ENCODE measurements at places on chromosomes 4 and X.

DNA sequence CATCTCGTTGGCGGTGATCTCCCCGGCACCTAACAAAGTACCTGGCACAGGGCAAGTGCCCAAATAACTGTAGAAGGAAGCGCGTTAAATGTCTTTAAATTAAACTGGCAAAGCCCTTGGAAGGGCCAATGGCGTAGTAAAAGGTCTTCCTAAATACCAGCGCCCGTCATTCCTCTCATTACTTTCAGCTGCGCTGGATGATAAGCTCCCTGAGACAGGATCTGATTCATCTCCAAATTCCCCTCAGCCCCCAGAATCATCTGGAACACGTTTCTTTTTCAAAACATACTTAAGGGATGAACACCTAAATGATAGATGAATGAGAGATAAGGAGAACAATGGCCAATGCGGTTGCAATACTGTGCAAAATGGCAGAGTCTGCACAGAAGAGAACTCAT is 95.1 kb downstream of the AFAP1 start:
- no peak for DNase-seq

DNA sequence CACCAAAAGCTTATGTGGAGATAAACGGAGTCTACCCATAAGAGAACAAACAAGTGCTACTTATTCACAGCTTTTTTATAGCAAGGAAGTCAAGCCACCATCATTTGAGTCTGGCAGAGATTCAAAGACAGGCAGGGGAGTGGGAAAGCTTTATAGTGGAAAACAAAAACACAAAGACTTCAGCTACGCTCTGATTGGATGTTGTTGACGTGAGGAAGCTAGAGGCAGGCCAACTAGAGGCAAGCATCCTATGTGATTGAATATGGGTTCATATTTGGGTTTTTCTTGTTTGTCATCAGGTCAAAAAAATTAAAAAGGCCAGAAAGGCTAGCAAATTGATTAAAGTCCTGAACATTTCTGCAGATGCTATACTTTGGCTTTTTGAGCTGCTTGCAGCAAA is 719 bp upstream of the TCEAL4 start:
- DNase-seq = peak; percentile 26

DNA sequence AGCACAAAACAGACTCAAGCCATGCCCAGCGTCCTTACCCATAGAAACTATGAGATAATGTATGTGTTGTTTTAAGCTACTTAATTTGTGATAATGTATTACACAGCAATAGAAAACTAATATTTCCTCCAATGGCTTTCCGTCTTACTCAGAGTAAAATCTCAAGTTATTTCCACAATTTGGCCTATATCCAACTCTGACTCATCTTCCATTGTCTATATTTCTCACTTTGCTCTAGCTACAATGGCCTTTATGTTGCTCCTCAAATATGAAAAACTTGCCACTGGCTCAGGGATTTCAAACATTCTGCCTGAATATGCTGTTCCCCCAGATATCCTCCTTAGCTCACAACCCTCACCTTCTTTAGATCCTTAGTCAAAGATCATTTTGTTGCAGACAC is 31.6 kb downstream of the IQCM start:
- DNase-seq = no peak

DNA sequence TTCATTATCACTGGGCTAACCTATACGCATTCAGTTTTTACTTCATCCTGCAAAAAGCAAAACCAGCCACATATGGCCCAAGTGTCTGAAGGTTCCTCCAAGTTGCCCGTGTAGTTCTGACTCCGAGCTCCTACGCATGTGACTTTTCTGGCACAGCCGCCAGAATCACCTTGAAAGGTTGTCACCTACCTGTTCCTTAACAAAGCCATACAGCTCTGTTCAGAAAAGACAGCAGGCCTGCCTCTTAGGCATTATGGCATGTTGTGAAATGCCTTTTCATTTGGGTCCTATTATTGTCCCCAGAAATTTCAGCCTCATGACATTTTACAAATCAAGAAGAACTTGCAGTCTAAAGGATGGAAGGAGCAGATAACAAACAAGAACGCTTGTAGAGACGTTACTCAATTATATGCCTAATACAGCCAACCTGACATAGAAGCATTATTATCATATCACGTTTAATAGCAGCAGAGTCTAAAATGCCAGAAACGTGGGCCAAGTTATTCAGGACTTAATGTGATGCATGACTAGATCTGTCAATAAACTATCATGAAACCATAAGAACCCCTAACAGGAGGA is 118.5 kb downstream of the RBM47 start:
- DNase-seq = no peak

- DNase-seq = no peak
These were observed 120.3 kb upstream of the AFF2 start for GRCh38 chrX:148380107-148380506.

DNA sequence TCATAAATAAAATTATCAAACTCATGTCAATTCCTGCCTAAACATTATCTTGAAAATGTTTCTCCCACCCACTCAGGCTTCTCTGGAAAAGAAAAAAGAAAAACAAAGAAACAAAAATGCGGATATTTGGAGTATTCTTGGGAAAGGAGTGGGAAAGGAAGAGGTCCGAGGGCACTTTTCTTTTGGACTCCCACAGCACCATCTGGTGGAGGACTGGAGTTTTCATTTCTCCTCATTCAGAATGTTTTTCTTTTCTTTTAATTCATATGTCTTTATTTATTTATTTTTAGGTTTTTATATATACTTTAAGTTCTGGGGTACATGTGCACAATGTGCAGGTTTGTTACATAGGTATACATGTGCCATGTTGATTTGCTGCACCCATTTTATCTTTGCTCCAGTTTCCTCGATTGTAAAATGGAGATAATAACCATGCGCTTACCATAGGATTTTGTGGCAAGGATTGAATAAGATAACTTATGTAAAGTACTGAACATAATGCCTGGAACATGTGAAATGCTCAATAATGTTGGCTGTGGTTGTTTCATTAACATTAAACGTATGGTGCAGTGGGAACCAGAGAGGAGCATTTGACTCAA is 8.0 kb upstream of the KCNE5 start:
- DNase-seq = no peak

GRCh38 chr4:40585201-40585799 is 44.4 kb downstream of the RBM47 start:
- no peak for DNase-seq

- no peak for DNase-seq
These were observed 14.1 kb downstream of the PRPS2 start for GRCh38 chrX:12805333-12805732.

DNA sequence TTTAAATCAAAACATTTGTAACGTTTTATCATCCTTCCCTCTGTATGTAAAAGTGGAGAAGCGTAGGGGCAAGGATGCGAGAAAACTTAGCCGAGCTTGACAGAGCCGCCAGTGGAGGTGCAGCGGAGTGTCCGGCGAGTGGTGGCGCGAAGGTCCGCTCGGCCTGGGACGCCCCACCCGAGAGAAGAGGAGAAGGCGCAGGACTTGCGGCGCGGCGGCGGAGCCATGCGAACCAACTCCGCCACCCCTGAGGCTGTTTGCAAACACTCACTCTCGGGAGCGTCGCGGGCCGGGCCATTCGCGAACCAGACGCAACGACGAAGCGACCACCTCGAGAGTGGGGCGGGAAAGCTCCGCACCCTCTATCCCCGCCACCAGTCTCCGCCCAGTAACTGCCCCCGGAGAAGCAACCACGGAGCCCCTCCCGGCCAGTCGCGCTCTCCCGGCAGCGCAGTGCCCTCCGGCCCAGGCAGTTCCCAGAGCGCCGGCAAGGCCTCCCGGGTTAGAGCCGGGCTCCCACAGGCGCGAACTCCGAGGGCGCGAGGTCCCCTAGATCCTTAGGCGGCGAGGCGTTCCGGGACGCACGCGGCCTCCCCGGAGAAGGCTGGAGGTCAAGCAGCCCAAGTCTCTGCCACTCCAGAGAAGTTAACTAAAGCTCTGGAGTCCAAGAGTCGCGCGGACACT is 2.3 kb upstream of the MAB21L2 start:
- DNase-seq = no peak

DNA sequence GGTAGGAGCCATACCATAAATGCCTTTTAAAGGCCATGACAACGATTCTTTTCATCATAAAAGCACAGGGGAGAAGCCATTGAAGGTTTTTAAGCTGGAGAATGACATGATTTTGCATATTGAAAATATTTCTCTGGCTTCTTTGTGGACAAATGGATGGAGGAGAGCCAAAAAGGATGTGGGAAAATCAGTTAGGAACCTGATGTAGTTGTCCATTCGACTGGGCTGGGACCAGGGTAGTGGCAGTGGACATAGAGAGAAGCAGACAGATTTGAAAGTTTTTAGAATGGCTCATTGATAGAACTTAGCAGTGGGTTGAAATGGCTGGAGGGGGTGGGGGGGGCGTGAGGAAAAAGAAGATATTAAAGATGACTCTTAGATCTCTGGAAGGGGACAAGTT is 19.7 kb upstream of the MSN start:
- no peak for DNase-seq

GRCh38 chr4:53633608-53634007 is 42.3 kb upstream of the LNX1 start:
- DNase-seq = no peak

DNA sequence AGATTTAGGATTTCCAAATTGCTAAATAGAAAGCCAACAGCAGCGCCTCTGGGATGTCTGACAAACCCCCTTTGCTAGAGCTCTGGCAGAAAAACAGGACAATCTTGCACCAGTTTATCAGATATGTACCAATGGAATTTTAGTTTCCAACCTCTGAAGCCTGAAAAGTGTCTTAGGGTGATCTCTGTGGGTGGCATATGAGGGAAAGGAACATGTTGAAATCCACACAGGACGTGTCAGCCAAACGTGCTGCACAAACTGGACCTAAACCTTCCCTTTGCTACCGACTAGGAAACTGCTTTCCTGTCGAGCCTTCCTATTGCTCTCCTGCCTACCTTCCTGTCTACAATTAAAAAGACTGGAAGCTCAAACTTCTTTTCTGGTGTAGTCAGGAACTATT is 53.5 kb downstream of the REELD1 start:
- DNase-seq = no peak

GRCh38 chr4:117084866-117085701 is at the start of gene TRAM1L1:
TSS of gene TRAM1L1 (minus strand) at chr4:117085576. CDS start at chr4:117085393, 183 bp downstream.
- peak; percentile 59 for DNase-seq

- no peak for DNase-seq
These were observed 136.4 kb upstream of the FAM9C start for GRCh38 chrX:13180807-13181206.

DNA sequence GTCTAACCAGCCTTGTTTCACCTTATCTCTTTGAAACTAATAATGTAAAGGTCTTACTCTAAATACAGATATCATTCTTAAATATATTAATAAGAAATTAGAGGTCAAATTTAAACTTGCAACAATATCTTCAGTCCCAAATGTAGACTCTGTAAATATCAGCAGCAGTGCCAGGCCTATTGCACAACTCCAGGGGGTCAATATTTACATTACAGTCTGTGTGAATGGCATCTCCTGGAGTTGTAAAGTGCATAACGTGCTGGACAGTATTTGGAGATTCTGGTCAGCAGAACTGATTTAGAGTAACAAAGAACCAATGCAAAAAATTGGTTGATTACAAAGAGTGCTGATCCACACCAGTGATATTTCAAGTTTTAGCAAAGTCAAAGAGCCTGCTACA is 1225.9 kb downstream of the PCDH19 start:
- DNase-seq = no peak

DNA sequence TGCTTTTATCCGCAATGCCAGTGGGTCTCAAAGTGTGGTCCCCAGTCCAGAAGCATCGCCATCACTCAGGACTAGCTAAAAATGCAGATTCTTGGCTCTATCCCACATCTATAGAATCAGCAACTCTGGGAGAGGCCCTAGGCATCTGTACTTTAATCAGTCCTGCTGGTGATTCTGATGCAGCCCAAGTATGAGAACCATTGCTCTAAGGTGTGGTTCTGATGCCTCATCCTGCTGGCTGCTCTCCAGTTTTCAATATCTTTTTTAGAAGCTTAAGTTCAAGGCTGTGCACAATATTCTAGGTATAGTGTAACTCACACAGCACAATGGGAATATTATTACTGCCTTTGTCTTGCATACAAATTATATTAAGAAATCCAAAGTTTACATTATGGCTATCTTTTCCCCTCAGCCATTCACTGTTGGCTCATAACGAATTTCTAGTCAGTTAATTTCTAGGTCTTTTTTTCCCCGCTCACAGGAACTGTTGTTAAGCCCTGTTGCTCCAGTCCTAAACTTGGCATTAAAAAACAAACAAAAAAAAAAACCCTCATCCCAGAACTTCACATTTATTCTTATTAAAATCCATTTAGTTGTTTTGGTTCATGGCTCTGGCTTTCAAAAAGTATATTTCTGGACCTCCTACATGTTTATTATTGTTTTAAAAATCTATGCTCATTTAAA is 109.1 kb downstream of the PHEX start:
- DNase-seq = no peak

DNA sequence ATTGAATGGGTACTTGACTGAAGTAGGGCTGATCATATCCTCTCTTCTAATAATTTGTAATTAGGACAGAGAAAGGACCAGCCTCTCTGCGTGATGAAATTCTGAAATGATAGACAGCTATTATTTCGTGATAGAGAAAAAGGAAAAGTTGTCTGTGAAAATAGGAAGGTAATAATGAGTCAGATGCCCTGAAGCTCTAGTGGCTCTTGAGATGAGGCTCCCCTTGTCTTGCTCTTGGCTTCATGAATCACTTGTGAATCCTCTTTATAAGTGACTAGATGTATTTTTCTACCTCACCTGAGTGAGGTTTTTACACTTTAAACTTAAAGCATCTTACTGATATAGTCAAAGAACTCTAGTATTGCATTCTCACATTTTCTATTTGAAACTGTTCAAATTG is 888.9 kb downstream of the PCDH18 start:
- no peak for DNase-seq

DNA sequence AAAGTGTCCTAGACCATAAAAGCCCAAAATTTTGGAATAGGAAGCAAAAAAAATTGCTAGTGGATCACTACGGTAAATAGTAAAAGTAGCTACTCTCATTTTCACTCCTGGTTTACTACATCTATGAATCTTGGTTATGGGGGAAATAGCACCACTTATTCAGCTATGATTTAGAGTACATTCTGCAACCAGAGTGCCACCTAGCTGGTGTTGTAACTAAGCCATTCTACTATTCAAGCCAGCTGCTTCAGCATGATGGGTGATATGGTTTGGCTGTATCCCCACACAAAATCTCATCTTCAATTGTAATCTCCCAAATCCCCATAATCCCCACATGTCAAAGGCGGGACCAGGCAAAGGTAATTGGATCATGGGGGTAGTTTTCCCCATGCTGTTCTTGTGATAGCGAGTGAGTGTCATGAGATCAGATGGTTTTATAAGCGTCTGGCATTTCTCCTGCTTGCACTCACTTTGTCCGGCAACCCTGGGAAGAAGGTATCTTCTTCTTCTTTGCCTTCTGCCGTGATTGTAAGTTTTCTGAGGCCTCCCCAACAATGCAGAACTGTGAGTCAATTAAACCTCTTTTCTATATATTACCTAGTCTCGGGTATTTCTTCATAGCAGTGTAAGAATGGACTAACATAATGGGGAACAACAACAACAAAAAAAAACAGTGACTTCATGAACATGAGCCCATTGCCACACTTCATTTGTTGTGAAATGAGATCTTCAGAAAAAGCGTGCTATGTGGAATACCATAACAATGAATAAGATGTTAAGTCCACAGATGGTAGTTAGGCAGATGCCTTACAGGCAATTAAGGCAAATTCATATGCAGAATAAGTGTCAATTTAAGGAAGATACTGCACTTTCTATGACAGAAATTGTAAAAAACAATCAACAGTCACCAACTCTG is 280.1 kb downstream of the PABPC4L start:
- DNase-seq = no peak

- DNase-seq = no peak
These were observed 210.9 kb upstream of the HTR2C start for GRCh38 chrX:114372937-114373336.

Data from NCI-H1694 (cell line).